ENCODE measurements at places on chromosomes 1 and 21.

DNA sequence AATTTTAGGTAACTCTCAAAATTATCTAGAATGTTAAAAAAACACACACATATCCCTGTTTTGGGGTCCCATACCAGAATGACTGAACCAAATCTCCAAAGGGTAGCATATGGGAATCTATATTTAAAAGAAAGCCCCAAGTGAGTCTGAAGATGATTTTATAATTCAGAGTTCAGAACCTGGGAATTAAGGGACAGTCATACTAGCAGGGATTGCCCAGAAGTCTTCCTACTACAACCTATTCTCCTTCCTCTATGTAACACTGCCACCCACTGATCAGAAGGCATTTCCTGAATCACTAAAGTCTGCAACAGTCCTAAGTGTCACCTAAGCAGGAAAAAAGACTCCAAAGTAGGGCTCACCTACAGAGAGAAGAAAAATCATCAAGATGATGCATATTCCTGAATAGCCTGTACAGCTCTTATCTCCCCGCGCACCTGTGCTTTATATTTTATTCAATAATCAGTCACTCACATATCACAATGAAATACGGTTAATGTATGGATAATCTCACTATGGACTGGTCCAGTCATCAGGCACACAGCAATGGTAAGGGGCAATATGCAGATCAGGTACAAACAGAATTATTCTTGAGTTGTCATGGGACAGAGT, 4.9 kb downstream of the RGS1 start:
- peak; percentile 75 for DNase-seq

GRCh38 chr1:110170766-110171733, 20.8 kb downstream of the SLC6A17 start:
- DNase-seq, result no peak

DNA sequence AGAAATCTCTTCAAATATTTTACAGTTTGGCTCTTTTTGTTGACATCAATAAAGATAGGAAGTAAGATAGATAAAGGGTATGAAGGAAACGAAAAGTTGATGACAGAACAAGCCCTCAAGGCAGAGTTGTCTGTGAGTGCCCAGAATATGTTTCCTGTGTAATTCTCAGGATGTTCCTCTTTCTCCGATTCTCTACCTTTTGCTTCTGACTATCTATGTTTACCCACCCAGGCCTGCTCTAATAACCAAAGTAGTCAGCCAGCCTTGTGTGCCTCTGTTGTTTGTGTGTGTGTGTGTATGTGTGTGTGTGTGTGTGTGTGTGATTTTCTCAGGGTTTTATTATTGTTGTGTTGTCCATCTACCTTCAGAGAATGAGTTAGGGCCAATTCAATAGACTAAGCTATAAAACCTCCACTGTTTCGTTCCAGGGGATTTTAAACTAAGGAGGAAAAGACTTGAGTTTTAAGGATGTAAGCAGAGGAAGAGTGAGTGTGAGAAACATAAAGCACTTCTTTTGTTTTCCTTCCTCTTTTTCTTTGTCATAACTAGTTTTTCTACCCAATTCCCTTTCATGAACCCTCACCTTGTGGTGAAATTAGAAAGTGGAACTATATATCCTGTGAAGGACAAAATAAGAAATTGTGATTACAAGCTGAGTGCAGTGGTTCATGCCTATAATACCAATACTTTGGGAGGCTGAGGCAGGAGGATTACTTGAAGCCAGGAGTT, 627.4 kb upstream of the NR5A2 start:
- peak; percentile 29 for DNase-seq

DNA sequence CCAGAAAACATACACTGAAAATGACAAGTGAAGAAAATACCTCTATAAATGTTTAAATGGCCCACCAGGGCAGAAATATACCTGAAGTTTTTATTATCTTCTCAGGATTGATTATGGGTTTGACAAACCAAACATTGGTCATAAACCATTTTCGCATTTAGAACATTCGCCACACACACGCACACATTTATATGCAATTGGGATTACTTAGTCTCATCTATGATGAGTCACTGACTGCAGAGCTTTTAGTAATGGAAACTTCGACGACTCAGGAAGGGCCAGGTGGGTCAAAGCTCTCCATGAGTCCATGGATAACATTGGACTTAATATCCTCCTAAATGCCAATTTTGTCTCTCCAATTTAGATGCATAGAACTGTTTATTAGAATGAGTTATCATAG, 16.9 kb downstream of the NRDC start:
- DNase-seq, result no peak

DNA sequence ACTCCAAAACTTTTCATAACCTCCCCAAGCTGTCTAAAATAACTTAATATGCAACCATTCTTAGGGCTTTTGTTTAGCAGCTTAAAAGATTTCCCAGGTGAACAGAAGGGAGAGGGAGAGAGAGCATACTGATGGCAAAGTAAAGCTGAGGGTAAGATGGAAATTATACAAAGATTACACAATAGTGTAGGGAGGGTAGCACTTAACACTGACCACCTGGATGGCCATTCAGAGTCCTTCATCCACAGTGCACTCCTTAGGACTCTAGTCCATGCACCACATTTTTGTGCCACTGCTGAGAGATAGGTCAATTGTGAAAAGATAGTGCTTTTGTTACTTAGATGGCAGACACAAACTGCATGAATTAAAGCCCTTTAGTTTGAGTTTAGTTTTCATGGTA, 574.6 kb downstream of the LMO4 start:
- no peak for DNase-seq

DNA sequence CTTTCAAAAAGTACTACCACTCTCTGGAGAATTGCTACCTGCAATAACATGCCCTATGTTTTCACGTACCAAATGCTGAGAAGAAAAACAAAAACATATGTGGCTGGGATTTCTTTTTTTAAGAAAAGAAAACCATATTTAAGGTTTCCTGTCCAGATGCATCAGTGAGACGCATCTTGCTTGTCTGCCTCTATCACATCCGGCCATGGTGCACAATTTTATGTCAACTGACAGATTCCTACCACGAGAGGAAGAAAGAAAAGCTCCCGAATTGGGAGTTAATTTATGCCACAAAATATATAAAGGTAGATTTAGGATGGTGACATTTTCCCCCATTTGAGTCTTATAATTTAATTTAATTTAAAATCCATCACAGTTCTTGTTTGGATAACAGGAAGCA, 62.3 kb upstream of the COL24A1 start:
- no peak for DNase-seq

- DNase-seq, result peak; percentile 77
Measured at GRCh38 chr1:25037174-25038074, 107.3 kb upstream of the RUNX3 start.

- no peak for DNase-seq
Measured at GRCh38 chr1:203626910-203627246, 246 bp downstream of the ATP2B4 start.

DNA sequence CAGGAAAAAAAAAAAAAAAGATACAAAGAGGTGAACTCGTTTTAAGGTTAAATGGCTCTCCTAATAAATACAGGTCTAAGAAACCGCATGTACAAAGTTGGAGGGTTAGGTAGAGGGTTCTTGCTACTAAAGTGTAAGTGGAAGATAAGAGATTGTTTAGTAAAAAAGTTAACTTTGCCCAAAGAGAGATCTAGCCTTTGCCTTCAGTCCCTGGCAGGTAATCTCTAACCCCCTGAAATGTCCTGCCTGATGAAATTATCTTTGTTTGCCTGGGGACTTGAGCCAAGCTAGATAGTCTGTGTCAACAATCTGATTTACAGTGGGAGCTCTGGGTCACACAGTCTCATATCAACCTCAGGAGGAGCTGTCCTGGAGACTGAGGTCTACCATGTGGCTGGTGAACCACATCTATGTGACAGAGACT, 57.6 kb downstream of the TRIM33 start:
- no peak for DNase-seq

GRCh38 chr1:42914092-42914627, 44.5 kb downstream of the SLC2A1 start:
- DNase-seq, result no peak

DNA sequence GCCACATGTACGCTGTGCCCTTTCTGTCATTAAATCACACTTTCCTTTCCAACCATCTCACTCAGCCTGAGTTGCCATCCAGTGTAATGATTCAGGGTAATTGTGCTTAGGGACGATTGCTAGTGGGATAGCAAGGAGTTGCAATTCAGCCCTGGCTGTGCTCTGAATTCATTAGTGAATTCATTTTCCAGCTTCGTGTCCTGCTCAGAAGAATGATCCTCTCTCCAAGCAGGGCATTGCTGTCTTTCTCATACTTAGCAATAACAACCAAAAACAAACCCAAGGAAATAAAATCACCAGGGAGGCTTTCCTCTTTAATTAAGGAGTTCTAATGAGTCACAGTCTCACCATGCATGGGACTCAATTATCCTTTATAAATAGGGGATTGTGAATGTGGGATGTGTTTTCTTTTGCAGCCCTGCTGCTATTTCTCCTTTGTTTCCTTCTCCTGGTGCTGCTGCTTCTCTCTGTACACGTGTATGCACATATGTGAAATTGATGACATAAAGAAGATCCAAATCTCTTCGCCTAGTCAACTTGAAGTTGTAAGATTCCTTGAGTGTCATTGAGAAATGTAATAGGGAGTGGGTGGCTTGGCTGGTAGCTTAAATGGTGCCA, 167.0 kb downstream of the TSEN15 start:
- no peak for DNase-seq

- no peak for DNase-seq
Measured at GRCh38 chr1:190602325-190602724, 124.7 kb upstream of the BRINP3 start.

DNA sequence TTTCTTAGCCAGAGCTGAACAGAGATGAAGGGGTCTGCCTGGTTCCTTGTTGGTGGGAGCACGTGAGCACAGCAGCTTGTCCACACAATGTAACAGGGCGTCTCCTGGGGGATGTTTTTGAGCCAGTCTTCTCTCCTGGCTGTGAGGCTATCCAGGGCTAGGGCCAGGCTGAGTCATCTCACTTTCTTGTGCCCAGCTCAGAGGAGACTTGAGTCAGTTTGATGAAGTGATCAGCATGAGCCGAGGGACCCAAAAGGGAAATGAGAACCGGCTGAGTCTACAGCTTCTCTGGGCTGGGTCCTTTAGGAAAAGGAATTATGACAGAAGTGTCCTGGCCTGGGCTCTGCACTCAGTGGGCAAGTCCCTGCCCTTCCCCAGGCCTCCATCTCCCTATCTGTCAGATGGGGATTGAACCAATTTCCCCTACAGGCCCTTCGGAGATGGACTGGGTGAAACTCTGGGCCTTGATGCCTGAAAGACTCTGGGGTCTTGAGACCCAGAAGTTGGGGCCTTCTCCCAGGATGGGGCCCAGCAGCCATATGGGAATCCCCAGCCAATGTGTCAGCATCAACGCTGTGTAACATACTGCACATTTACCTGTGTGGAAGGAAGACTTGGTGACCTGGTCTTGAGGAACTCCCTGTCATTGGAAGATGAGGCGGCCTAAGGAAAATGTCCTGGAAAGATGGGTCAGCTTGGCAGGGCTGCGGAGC, 36.6 kb downstream of the DMRTB1 start:
- peak; percentile 29 for DNase-seq

DNA sequence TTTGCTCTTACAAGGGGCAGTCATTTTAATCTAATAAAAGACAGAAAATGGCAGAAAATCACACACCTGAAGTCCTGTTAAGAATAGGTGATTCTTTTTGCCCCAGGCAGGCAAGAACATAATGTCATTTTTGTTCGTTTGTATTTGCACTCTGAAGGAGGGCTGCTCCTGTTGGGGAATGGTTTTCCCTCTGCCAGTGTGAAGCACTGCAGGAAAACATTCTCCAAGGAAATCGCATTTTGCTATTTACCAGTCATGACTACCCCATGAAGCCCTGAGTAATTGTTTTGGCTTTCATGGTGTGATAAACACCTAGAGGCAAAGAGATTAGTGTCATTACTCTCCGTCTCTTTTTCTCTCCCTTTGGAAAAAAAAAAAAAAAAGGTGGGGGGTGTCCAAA, 345.5 kb downstream of the NTNG1 start:
- no peak for DNase-seq

DNA sequence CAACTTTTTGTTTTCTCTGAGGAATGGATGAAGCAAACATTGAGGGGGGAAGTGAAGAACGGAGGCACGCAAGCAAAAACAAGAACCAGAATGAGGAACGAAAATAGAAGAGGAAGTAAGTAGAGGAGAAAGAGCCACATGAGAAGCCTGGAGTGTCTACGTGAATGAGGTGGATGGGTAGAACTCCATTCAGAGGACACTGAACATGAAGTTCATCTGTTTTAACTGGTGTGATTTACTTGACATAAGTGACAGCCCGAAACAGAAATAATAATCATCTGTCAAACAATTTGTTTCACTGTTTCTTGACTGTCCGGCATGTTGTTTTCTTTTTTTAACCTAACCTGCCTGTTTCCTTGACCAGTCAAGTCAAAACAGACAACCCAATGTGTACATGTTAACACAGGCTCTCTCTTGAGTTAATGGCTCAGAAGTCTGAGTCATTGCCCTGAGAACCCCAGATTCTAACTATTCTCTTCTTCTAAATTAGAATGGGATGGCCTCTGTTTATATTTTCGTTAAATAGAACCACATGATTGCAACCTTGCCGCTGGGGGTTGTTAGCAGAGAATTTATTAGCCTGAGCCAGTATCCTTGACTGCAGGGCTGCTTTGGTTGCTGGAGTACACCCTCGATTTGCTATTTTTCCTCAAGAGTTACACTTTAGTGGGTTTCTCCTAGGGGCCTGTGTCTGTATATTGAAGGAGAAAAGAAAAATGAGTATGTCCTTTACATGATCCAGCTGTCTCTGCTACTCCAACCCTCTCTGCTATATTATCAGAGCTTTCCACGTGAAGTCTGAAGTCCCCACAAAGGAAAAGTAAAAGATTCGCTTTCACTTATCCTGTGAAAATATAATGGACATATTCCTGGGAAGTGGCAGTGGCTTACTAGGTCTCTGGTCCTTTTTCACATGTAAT, 151.7 kb downstream of the ZC3H11B start:
- DNase-seq, result peak; percentile 89

GRCh38 chr1:164519426-164519825, 39.6 kb upstream of the PBX1 start:
- DNase-seq, result no peak

DNA sequence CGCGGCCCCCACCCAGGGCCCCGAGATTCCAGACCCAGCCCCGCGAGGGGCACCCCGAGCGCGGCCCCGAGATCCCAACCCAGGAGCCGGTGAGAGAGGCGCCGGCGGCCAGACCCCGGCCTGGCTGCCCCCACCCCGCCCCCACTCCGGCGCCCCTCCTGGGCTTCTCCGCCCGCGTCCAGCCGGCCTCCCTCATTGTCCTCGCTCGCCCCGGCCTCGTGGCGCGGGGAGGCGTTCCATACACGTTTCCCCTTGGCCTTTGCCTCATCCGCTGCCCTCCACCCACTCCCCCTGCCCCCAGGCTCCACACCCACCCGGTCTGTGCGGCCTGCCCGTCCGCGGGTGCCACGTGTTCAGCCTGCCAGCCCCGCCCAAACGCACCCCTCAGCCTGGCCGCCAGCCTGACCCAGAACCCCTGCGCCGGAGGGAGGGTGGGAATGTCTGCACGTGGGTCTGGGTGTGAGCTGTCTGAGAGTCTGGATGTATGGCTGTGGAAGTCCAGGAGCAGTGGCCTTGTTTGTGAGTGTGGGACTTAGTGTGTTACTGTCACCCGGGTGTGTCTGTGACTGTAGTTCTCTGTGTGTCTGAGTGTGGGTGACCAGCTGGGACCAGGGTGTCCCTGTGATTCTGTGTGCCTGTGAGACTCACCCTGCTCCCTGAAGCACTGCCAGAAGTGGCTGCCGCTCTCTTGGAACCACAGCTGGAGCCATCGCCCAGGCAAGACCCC, 681 bp downstream of the B4GALT2 start:
- no peak for DNase-seq

GRCh38 chr21:15442743-15443469, 286.9 kb upstream of the USP25 start:
- DNase-seq, result peak; percentile 83
